Activated T-cell treated with anti-CD3 and anti-CD28 coated beads, Interleukin-2, amount 50 U/mL, for 72 hours (primary cell): ENCODE measurements at places on chromosomes 11 and 22. TPM values are rescaled to one million over a fixed set of nuclear protein-coding genes. Genes with fewer than 3 reads are reported as not detected.

ACER3 gene
- total RNA-seq, result 16.2 TPM

GP1BB gene
- total RNA-seq, result 0.17 TPM

MUC2 gene
- total RNA-seq, result not detected

SLC22A6 gene
- total RNA-seq, result not detected

BTG4 gene
- 0.23 TPM for total RNA-seq

ARRB1 gene
- total RNA-seq, result 18.3 TPM

NUCB2 gene
- total RNA-seq, result 62.0 TPM

DDI1 gene
- not detected for total RNA-seq

DNA sequence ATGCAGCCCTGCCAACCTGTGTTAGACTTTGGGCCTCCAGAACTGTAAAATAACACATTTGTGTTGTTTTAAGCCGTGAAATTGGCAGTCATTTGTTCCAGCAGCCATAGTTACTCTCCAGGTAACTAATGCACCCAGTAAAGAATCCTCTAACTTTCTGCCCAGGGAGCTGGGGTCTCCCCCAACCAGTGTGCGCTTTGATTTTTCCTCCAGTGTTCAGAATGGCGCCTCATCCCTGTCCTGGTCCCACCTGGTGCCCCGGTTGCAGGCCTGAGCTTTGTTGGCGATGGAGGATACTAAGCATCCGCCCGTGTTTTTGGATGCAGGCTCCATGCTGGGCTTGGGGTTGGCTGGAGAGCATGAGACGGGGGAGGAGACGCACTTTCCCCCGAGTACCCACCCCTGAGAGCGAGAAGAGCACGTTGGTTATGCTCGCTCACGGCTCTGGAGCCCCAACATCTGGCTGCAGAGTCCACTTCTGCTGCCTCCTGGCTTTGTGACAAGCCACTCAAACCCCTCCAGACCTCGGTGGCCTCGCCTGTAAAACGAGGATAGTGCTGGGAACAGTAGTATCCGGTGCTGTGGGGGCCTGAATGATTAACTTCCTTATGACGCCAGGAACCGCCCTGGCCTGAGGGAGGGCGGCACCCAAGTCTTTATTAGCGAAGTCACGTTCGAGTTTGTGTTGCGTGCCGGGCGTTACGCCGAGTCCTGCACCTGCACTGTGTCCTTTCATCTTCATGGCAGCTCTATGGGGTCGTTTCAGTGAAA is 25.8 kb downstream of the MRGPRD start:
- peaks cover 7% of the 10 kb centered on the region for H3K27me3 ChIP-seq
- no peaks in the 10 kb centered on the region for H3K36me3 ChIP-seq
- no peaks in the 10 kb centered on the region for H3K4me1 ChIP-seq
- no peak overlapping the region for H3K4me3 ChIP-seq
- H3K27ac ChIP-seq, result no peak overlapping the region
- no peak for DNase-seq

DNA sequence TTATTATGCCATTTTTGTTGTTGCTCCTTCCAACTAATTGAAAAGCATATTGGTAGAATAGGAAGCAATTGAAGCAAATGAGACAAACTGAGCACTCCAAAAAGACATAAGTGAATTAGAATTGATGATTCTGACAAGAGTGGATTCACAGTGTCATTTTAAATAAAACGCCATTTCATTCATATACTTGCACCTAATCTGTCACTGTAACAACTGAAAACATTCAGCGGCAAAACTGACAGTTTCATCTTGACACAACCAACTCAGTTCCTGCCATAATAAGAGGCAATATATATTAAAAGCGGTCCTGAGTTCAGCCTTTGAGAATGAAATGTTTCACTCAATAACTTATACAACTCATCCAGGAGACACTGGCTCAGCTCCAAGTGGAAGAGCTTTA is 306.8 kb downstream of the CNTN5 start:
- no peaks in the 10 kb centered on the region for H3K36me3 ChIP-seq
- no peak overlapping the region for H3K27ac ChIP-seq
- H3K27me3 ChIP-seq, result no peaks in the 10 kb centered on the region
- DNase-seq, result no peak
- H3K4me1 ChIP-seq, result no peaks in the 10 kb centered on the region

- H3K27me3 ChIP-seq, result peaks cover 12% of the 10 kb centered on the region
- no peak overlapping the region for H3K27ac ChIP-seq
- peak overlapping the region; percentile 83 for H3K4me3 ChIP-seq
- no peak for DNase-seq
These were observed 997 bp downstream of the TST start for GRCh38 chr22:37018086-37018814.

- DNase-seq, result no peak
- H3K4me1 ChIP-seq, result peaks cover 37% of the 10 kb centered on the region
- no peak overlapping the region for H3K4me3 ChIP-seq
- H3K27ac ChIP-seq, result no peak overlapping the region
- peaks cover 3% of the 10 kb centered on the region for H3K36me3 ChIP-seq
These were observed 50.3 kb downstream of the COPB1 start for GRCh38 chr11:14449302-14449714.

DNA sequence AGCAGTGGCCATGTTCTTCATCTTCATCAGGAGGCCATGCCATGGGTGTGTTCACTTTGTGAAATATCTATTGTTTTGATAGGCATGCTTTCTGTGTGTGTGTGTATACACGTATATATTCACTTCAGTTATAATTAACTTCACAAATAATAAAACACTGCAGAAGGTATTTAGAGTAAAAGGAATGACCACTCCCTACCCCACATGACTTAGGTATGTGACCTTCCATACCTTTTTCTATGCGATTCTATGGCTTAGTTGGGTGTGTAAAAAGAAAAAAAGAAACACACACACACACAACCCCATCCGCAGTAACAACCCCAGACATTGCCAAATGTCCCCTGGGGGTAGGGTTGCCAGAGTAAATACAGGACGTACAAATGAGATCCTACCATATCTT is 72.0 kb downstream of the CYTH4 start:
- no peaks in the 10 kb centered on the region for H3K4me1 ChIP-seq
- DNase-seq, result no peak
- H3K36me3 ChIP-seq, result no peaks in the 10 kb centered on the region
- no peak overlapping the region for H3K4me3 ChIP-seq
- no peaks in the 10 kb centered on the region for H3K27me3 ChIP-seq

DNA sequence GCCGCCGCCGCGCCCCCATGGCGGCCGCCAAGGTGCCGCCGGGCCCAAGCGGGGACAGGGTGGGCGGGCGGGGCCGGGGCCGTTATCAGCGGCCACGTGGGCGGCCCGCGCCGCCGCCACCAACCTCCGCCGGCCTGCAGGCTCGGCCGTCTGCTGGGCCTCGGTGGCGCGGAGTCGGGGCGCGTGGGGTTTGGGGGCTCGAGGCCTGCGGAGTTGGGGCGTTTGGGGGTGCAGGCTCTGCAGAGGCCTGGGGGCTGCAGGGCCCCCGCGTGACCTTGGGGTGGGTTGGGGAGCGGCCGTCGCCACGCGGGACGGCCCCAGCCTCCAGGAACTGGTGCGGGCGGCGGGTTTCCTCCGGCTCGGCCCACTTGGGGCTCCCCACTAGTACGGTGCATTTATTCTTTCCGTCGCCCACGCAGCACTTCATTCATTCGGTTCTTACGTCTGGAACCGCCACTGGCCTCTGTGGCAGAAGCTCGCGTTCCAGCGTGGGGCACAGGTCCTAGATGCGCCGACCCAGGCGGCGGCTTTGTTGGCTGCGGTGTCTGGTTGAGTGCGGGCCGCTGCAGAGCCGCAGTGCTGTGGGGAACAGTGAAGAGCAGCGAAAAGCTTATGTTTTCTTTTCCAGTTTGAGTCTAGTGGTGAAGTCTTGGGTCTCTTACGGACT is 740 bp upstream of the TRMT2A start:
- H3K27ac ChIP-seq, result peak overlapping the region; percentile 83
- peaks cover 7% of the 10 kb centered on the region for H3K36me3 ChIP-seq
- H3K4me3 ChIP-seq, result peak overlapping the region; percentile 92
- peaks cover 63% of the 10 kb centered on the region for H3K4me1 ChIP-seq
- peak; percentile 81 for DNase-seq

DNA sequence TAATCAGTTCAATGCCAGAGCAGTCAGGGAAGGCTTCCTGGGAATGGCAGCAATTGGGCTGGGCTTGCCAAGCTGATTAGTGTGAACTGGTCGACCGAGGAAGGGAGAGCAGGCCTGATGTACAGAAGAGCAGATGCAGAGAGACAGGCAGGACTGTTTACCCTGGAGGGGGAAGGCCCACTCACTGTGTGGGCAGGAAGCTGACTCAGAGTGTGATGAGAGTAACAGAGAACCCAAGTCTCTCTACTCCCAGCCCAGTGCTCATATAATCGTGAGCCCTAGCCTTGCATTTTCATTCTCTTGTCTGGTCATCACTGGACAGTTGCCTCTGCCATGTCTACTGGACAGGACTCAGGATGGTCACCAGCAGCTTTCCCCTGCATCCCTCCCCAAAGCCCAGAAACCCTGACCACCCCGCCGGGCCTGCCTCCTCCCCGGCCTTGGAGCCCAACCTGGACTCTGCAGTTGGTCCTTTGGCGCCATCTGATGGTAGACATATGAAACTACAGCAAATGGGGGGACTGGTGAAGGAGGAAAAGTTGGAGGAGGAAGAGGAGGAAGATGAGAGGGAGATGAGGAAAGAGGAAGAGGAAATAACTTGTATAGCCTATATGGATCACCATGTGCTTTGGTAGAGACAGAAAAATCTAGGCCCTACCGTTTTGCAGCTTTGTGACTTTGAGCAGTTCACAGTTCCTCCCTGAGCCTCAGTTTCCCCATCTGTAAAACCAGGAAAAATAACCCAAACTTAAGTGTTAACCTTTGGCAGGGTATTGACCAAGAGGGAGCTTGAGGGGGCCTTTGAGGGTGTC is 43.4 kb upstream of the PRDM11 start:
- peak; percentile 83 for DNase-seq
- H3K36me3 ChIP-seq, result no peaks in the 10 kb centered on the region
- no peak overlapping the region for H3K27ac ChIP-seq
- H3K4me1 ChIP-seq, result peaks cover 19% of the 10 kb centered on the region
- peak overlapping the region; percentile 63 for H3K4me3 ChIP-seq
